ENCODE measurements at places on chromosomes 5 and 9.

GRCh38 chr9:109967651-109968642 lies 187.9 kb downstream of the PALM2AKAP2 start:
- DNase-seq: no peak

DNA sequence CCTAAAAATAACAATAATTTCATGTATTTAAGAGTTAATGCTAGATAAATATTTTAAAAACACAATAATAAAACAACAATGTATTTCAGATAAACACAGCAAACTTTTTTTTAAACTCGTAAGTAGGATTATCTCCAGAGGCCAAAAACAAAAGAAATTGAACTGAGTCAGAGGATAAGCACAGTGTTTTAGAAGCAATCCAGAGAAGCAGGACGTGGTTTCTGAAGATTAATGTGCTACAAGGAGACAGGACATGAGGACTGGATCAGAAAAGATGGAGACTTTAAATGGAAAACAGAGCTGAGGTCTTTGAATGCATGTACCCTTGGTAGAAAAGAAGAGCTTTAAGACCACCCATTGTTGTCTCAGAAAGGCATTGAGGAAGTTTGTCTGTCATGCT lies 491.2 kb upstream of the TLE4 start:
- peak; percentile 29 for DNase-seq

GRCh38 chr9:69985971-69986370 lies 57.7 kb upstream of the MAMDC2 start:
- no peak for DNase-seq

GRCh38 chr5:136802383-136802782 lies 437.0 kb upstream of the TRPC7 start:
- DNase-seq: no peak

- DNase-seq: no peak
Measured at GRCh38 chr5:57338068-57338867, 144.3 kb downstream of the ACTBL2 start.

DNA sequence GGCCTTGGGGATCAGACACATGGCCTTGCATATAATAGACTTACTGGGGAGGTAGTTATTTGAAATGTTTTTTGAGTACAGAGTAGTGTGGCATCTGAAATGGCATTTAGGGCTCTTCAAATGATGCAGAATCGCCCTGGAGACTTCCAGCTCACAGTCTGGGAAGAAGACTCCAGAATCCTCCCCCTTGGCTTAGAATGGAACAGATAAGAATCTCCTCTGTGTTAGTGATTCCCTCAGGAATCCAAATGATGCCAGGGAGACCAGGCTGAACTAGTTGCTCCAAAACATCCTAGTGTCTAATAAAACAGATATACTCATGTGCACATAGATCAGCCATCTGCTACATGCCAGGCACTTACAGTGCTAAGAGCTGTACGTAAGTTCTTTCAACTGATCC lies 38.6 kb upstream of the SMC5 start:
- peak; percentile 18 for DNase-seq

- DNase-seq: no peak
Measured at GRCh38 chr9:119794836-119795235, 425.6 kb upstream of the BRINP1 start.

GRCh38 chr5:127406326-127407121 lies 110.9 kb upstream of the PRRC1 start:
- DNase-seq: no peak

DNA sequence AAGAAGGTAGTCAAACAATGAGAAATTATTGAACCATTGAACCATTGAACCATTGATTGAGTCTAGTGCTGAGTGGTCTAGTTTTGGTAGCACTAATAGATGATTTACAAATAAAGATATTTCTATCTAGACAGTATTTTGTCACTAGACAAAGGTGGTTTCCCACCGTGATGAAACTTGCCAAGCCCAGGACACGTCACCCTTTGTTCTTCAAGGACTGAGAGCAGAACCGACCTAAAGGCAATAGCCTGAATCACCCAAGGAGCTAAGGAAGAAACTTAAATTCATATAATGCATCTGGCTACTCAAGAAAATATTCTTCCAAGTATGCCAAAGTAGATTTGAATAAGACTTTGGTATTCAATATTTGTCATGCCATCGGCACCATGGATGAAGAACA lies 103.3 kb downstream of the ESM1 start:
- DNase-seq: no peak

DNA sequence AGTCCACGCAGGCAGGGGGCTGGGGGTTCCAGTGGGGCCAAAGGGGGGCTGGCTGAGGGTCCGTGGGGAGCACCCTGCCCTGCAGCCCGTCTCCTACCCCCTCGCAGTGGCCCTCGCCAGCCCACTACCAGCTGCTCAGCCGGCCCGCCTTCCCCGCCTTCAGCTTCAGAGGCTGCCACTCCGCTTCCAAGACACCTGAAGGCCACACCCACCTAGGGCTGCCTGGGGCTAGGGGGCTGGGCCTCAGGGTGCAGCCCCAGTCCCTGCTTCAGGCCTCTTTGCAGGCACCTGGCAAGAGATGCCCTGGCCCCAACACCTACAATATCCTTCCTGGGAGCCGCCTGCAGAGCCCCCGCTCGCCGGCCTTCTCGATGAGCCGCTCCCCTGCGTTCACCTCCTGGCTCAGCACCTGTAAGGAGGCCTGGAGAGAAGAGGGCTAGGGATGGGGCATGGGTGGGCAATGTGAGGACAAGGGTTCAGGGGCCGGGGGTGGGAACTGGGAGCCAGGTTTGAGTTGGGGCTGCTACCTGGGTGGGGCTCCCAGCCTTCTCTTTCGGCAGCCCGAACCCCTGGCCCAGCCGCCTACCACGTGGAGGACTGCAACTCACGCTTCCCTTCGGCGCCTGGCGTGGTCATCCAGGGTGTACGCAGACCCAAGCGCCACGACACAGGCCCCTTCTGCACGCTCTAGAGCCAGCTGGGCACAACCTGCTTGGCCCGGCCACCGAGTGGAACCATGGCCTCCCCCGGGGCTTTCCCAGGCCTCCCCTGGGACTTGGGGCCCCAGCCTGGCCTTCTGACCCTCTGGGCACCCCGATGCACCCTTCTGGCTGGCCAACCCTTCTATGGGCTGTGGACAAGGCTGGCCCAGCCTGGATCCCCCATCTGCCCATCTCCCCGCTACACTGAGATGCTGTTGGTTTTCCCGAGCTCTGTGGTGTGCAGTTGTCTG lies 1.7 kb downstream of the STPG3 start:
- no peak for DNase-seq

- DNase-seq: peak; percentile 66
Measured at GRCh38 chr5:40413743-40414142, 266.0 kb upstream of the PTGER4 start.

GRCh38 chr5:88190106-88190834 lies 78.4 kb downstream of the TMEM161B start:
- DNase-seq: no peak

DNA sequence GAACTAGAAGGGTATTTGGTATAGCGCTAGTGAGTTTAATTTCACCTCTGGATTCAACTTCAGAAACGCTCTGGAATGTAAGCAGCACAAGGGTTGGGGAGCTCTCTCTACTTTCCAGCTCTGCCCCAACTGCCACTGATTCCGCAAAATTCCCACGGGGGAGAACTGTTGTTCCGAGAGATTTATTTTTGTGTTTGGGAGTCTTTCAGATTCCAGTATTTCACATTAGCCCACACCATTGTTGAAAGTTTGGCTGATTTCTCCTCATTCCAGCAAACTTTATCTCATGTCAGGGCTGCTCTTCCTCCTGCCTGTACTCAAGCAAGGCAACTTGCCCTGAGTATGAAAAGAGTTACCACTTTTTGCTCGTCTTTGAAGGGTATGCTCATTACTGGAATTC lies 198.5 kb upstream of the EGFLAM start:
- no peak for DNase-seq

- no peak for DNase-seq
Measured at GRCh38 chr5:96110300-96110699, 148.6 kb upstream of the ELL2 start.

DNA sequence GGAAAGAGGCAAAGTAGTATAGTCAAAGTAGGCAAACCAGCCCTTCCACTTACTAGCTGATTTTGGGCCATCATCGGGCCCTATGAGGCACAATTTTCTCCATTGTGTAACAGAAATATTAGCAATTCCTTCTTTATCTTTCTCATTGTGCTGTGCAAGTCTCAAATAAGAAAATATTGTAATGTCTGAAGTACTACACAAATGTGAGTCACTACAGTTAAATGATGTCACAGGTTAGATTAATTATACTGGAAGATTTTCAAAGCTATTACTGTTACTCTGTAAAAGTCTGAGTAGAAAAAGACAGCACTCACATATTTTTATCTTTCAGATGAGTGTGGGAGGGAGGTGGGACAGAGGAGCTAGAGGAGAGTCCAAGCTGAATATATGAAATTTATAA lies 12.4 kb upstream of the TMC1 start:
- peak; percentile 66 for DNase-seq

DNA sequence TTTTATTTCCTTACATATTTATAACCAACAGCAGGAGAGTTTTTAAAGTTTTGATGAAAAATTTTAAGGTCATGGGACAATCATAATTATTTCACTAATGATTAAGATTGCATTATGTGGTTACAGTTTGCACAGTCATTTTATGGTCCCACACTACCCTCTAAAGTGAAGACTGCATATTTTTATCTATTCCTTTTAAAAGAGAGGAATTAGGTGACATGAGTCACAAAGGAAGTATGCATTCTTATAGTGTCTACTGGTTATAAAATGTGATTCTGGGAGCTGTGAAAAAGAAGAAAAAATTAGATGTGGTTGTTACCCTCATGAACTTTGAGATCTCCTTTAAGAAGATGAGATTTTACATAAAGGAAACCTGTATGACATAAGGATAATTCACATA lies 87.9 kb upstream of the GRIA1 start:
- DNase-seq: peak; percentile 86

DNA sequence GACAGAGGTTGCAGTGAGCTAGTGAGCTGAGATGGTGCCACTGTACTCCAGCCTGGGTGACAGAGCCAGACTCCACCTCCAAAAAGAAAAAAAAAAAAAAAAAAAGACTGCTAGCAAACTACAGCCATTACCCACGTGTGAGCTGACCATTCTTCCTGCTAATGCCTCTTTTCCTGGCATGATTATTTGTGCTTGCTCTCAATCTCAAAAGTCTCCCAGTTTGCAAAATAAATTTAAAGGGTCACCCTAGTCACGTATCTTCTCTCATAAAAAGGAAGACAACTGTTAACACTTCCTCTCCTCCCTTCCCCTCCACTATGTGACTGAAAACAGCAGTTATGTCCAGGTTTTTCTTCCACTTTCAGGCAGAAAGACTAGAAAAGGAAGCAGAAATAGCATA lies 37.2 kb downstream of the TRIM36 start:
- DNase-seq: no peak

GRCh38 chr9:122265149-122265915 lies 650 bp downstream of the MRRF start:
- DNase-seq: no peak

- DNase-seq: no peak
Measured at GRCh38 chr5:126357585-126358342, 65.4 kb upstream of the GRAMD2B start.

- DNase-seq: peak; percentile 21
Measured at GRCh38 chr5:52956915-52957747, 32.0 kb upstream of the ITGA2 start.

DNA sequence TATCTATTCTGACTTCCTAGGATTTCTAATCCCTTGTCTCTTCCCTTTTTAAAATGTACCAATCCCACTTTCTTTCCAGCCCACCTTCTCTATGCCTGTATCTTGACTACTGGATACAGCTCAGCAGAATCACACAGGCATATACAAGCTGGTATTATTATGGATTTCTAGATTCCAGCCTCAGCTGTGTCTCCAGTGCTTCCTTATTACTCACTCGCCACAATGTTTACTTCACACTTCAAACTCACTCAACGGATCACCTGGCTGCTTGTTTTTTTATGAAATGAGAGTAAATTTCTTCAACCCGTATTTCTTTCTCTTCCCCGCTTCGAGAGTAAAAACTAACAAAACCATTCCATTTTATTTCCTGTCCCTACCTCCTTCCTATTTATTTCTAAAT lies 38.8 kb downstream of the CWC27 start:
- peak; percentile 8 for DNase-seq

DNA sequence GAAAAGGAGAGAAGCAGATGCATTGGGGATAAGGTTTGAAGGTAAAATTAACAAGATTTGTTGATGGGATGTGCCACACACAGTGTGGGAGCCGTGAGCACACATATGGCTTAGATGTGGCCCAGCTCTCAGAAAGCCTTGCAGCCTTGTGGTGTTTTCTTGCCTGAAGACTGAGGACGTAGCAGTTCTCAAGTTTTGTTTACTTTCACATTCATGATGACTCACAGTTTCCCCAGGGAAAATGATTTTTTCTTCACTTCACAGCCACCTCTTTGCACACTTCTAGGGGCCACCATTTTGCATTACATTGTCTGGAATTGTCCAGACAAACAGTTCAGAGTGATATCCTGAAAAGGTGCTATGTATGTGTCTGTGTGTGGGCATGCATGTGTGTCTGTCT lies 126.2 kb downstream of the BASP1 start:
- peak; percentile 76 for DNase-seq

DNA sequence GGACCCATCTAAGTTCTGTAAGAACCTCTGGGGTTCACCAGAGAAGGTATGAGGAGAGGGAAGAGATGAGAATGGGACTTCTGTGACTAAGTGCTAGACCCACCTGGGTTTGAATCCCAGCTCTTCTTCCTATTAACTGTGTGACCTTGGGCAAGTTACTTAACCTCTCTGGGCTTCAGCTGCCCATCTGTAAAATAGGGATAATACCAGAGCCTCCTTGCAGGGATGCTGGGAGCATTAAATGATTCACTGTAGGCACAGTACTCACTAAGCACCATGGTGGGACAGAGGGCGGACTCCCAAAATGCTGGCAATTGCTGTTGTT lies 53.6 kb downstream of the WHRN start:
- DNase-seq: no peak

DNA sequence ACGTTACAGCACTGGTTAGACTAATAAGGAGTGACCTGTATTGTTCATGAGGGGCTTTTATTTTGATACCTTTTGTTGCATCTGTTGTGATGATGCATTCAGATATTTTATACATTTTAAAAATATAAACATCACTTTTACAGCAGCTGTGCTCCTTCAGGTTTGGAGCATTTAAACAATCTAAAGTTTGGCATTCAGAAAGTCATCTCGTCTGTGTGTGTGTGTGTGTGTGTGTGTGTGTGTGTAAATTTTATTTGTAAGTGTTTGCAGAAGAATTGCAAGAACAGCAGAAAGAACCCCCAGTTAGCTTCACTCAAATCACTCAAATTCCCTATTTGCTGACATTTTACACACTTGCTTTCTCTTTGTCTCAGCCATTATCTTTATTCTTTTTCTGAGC lies 87.4 kb downstream of the ERCC6L2 start:
- no peak for DNase-seq

DNA sequence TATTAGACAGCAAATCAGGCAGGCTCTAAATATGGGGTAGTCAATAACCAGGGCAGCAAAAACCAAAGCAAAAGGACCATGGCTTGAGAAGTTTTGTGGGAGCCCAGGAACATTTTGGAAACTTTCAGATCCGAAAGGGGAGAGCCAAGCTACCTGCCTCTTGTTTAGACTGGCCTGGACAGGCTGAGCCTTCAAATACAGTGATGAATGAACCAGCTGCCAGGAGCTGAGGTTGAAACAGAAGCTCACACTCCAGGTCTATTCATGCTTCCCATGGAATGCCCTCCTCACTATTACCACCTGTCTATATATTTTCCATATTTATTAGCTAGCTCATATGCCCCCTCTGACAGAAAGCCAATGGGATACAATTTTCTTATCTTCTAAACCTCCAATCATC lies 150.8 kb upstream of the SLC44A1 start:
- DNase-seq: no peak

- no peak for DNase-seq
Measured at GRCh38 chr5:92147266-92147665, 764.1 kb upstream of the ARRDC3 start.
